NCI-H187 treated with DMSO at 0.1 percent for 48 hours (cell line): ENCODE measurements at places on chromosomes 3 and 15.

DNA sequence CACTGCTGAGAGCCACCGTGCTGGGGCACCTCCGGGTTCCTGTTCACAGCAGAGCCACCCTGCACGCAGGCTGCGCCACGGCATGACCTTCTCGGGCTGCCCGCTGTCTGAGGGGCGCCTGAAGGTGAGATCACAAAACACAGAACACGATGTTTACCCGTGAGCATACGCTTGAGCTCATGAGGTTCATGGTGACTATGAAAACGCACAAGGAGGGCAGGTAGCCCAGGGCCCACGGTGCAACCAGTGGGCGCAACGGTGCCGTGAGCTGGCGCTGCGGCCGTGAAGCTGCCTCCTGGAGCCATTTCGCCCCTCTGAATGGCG, 36.1 kb downstream of the KLHL25 start:
- DNase-seq = no peak

- no peak for DNase-seq
Observed at GRCh38 chr3:100149713-100150415, 35.6 kb upstream of the FILIP1L start.

DNA sequence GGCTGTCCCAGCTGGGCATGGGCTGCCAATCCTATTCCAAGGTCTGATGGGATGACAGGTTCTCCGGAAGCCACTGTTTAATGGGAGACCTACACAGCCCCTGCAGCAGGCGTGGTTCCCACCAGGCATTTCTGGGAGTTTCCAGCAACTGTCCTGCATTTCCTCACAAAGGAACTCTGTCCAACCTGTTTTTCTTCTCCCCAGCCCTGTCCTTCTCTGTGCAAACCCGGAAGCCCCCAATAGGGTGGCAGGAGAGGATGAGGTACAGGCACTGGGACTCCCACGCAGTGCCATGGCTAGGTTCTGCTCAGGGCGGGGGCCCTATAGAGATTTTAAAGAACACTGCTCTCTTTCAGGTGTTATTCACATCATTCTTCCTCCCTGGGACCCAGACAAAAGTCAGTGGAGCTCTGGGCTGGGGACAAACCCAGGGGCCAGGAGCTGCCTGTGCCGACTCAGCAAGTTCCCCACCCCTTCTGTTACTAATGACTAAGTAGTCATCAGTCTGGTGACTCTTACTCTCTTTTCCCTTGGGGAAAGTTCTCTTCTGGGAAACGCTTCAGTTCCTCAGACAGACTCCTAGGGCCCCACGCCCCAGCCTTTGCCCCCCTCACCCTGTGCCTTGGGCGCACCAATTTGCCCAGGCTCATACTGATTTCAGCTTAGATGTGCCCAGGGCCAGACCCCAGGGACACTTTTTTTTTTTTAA, 97.7 kb downstream of the CD47 start:
- no peak for DNase-seq

- DNase-seq = no peak
Observed at GRCh38 chr3:22779737-22780136, 423.4 kb upstream of the UBE2E2 start.

GRCh38 chr15:51080286-51080685, 14.4 kb downstream of the TNFAIP8L3 start:
- DNase-seq = no peak
